ENCODE measurements at places on chromosomes 2 and 18. TPM values are rescaled to one million over a fixed set of nuclear protein-coding genes. Genes with fewer than 3 reads are reported as not detected.

The ACADL gene
- total RNA-seq = not detected

DNA sequence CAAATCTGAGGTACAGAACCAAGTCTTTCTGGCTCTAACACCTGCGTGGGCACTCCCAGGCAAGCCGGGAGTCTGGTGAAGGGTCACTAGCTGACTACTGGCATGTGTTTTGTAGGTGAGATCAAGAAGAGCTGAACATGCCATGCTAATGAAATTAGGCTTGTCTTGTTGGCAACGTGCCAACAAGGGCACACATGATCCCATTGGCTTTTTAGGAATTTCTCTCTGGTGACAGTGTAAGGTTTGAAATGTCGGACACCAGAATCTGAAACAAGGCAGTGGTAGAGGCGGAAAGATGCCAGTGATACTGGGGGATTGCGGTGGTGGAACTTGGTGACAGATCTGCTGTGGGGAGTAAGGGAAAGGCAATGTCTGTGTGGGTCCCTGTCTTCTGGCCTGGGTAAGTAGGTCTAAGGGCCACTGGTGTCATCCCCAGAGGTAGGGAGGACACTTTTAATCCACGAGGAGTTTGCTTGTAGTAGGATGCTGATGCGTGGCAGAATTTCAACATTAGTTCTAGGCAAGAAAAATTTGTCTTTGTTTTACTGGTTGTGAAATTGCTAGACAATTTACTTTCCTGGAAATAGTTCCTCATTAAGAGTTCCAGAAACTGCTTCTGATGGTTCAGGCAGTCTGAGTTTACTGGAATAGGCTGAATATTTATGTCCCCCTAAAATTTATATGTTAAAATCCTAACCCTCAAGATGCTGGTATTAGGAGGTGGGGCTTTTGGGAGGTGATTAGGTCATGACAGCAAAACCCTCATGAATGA lies 52.6 kb upstream of the ACMSD start:
- DNase-seq = no peak

DNA sequence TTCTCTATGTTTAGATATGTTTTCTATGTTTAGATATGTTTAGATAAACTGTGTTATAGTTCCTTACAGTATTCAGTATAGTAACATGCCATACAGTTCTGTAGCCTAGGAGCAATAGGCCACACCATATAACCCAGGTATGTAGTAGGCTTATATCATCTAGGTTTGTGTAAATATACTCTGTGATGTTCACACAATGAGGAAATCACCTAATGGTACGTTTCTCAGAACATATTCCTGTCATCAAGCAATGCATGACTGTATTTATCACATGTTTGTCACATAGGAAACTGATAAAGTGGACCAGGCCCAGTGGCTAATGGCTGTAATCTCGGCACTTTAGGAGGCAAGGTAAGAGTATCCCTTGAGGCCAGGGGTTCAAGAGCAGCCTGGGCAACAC lies 44.0 kb downstream of the RNF138 start:
- DNase-seq = no peak

DNA sequence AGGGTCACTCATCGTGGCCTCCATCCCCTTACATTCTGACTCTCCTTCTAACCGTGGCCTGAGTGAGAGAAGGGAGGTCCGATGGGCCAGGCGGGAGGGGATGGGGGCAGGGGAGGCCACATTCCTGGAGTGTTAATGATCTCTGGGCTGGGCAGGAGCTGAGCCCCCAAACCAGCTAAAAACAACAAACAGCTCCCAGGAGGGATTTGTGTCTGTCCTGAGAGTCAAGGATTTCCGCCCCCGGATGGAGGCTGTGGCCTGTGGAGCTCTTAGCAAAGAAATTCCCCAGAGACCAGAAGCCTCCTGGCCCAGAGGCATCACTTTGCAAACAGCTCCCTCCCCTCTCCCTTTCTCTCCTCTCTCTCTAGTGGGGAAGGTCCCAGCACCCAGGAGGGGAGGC lies 23.5 kb downstream of the EMX1 start:
- no peak for DNase-seq

The DNER gene
- not detected for total RNA-seq

The HOXD4 gene
- total RNA-seq = not detected

- no peak for DNase-seq
Measured at GRCh38 chr2:199488772-199489400, 31.1 kb upstream of the SATB2 start.

DNA sequence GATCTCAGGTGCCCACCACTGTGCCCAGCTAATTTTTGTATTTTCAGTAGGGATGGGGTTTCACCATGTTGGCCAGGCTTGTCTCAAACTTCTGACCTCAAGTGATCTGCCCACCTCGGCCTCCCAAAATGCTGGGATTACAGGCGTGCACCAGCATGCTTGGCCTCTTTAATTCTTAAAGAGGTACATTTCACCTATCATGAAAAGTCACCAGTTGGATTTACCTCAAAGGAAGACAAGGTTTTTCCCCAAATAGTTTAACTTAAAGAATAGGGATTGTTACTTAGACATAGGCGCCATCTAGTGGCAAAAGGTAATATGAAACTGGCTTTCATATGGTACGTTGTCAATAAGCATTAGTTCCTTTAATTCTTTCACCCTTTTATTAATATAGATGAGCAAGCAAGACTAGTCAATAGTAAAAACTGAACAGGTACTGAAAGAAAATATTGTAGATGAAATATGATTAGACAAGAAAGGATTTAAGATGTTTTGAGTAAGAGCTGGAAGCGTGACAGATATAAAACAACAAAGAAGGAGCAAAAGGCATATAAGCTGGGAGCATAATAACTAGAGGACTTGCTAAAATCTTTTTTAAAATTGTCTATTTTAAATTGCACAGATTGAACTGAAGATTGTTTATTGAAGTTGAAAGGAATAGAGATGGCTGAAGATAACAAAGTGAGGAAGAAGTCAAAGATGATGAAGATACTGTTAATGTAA lies 35.0 kb upstream of the PSMD14 start:
- DNase-seq = no peak

The IL1RL2 gene
- not detected for total RNA-seq

DNA sequence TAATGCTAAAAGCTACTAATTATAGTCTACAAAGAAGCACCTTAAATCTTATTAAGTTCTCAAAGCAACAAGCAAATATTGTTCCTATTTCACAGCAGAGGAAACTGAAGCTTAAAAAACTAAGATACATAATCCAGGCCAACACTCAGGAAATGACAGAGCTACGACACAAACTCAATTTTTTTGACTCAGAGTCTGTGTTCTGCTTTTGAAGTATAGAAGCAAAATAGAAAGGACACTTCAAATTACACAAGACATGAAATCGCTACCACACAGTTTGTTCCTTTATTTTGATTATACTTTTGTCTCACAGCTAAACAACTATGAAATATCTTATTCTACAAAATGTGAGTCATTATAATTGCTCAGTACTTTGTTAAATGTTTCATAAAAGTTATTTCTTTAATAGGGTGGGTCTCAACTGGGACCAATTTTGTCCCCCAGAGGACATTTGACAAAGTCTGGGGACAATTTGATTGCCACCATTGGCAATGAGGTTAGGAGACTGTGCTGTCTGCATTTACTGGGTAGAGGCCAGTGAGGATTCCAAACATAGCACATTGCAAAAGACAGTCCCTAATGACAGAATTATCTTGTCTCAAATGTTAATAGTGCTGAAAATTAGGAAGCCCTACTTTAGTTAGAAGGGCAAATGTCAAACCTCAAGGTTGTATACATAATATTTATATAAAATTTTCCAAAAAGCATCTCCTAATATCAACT lies 101.5 kb upstream of the GRB14 start:
- no peak for DNase-seq

- DNase-seq = no peak
Measured at GRCh38 chr2:167209784-167210183, 321.5 kb downstream of the XIRP2 start.

The MYCN gene
- not detected for total RNA-seq

DNA sequence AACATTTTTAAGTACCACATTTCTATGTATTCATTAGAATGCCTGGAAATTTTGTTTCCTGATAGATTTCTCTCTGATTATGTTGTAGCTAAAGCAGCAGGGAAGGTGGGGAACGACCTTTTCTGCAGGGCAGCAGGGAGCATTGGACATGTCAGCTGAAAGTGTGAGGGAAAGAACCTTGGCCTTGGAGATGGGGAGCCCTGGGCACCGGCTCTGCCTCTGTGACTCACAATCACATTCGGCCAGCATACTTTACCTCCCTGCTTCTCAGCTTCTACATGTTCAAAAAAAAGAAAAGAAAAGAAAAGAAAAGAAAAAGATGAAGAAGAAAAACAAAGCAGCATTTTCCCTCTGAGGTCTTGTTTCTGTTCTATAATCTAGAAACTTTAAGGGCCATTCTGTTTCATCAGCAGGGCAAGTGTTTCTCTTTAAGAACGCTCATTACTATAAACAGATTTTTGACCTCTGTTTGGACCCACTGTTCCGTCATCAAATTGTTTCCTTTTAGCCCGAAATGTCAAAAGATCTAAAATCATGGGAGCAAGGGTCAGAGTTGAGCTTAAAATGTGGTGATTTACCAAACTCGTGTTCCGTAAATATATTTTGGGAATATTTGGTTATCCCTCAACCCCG lies 27.9 kb downstream of the SETBP1 start:
- DNase-seq = no peak

The KLHL41 gene
- total RNA-seq = not detected

DNA sequence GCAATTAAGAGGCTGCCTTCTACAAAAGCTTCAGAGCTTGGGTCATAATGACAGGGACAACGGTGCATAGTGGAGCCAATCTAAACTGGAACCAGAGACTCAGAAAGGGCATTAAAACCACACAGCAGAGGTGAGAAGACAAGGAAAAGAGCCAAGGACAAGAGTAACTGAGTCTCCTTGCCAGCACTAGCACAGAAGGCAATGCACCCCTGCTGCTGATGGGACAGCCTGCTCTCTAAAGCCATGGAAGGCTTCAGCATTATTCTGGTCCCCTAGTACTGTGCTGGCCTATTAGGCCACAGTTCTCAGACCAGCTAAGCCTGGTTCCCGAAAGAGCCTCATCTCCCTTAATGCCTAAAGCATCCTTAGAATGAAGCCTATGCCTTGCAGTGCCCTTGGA lies 15.5 kb downstream of the MYO5B start:
- DNase-seq = no peak

DNA sequence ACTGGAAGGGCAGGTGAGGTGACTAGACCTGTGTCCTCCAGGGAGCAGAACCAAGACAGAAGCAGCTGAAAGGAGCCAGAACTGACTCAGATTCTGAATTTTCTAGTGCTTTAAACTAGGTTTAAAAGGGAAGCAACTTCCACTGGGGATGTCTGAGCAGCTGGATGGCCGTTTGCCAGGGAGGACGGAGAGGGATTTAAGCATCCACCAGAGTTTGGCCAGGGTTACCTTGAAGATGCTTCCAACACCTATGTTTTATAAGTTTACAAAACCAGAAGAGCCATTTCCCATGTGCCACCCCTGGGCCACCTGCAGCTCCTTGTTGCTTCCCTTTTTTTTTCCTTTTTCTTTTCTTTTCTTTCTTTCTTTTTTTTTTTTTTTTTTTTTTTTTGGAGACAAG lies 48.6 kb upstream of the RBM44 start:
- DNase-seq = no peak

GRCh38 chr18:23661735-23662308 lies 889 bp downstream of the ANKRD29 start:
- DNase-seq = no peak

- no peak for DNase-seq
Measured at GRCh38 chr2:74221604-74222299, 23.3 kb downstream of the MTHFD2 start.

The SIGLEC15 gene
- total RNA-seq = not detected

- DNase-seq = no peak
Measured at GRCh38 chr2:227423656-227424499, 36.1 kb upstream of the SCYGR1 start.

The UCN gene
- 1.3 TPM for total RNA-seq

The STPG4 gene
- total RNA-seq = not detected

GRCh38 chr18:75531212-75531850 lies 103.8 kb upstream of the SMIM21 start:
- no peak for DNase-seq

The ANKAR gene
- 4.4 TPM for total RNA-seq

The RAB6C gene
- not detected for total RNA-seq

DNA sequence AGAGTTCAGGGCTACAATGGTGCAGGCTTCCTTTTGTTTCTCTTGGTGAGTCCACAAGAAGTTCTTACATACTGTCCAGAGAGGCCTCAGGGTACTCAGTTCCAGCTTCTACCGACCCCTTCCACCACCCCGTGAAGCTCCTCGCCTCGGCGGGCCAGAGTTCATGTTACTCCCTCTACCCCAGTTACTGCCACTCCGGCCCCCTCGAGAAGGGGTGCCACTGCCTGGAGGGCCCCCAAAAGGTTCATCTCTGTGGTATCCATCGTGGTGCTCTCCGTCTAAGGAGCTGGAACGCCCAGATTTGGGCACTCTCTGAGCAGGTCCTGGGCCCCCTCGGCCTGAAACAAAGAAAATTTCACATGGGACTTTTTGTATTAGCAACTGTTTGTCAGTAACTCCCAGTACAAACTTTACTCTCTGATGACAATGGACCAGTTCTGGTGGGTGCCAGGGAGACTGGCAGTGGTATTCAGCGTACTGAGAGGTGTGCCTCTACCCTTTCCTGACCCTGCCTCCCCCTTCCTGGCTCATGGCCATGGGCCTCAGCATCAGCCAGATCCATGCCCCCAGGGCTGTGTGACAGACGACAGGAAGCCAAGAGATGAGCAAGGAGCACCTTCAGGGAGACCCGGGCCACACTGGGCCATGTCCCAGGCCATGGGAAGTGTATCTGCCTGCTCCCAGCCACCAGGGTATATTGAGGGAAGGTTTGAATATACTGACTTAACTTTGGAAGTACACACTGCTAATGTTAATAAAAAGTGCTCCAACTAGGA lies 5.1 kb downstream of the SFT2D3 start:
- DNase-seq = no peak

DNA sequence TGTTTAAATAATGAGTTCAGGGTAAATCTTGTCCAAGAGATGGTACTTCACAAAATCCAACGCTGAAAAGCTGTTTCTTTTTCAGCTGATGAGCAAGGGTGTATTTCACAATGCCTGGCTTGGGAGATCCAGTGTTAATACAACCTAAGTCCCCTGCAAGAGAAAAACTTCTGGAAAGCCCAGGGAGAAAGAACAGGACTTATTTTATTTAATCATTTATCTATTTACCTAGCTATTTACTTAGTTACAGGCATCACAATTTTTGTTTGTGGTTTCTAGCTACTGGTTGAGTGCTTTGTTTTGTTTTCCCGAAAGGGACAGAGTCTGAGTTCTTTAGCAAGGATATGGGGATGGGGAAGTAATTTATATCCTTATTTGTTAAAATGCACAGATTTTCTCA lies 598.2 kb upstream of the SYT4 start:
- DNase-seq = no peak

The CD302 gene
- 0.20 TPM for total RNA-seq

The ANKRD23 gene
- total RNA-seq = 7.4 TPM
